A549 treated with dexamethasone at 1 μM for 4 hours (cell line): ENCODE measurements at places on chromosomes 7 and 10. TPM values are rescaled to one million over a fixed set of nuclear protein-coding genes. Genes with fewer than 3 reads are reported as not detected.

The LIPK gene
- total RNA-seq = not detected in 5 replicates

The FUOM gene
- total RNA-seq = 11.3 to 14.6 TPM (median 13.2 TPM) in 5 replicates

The TRPV6 gene
- not detected in 5 replicates for total RNA-seq

The ENTPD7 gene
- 7.4 to 12.0 TPM (median 10.6 TPM) in 5 replicates for total RNA-seq

The NEUROG3 gene
- not detected in 5 replicates for total RNA-seq

The ITPRIP gene
- 49.0 to 73.5 TPM (median 70.3 TPM) in 5 replicates for total RNA-seq

The DYNC1I1 gene
- total RNA-seq = 0.11 to 0.25 TPM (median 0.13 TPM) in 5 replicates

The FAM131B gene
- 0.25 to 0.38 TPM (median 0.34 TPM) in 5 replicates for total RNA-seq

The NPSR1 gene
- not detected in 5 replicates for total RNA-seq

The RTKN2 gene
- 0.69 to 1.0 TPM (median 0.87 TPM) in 5 replicates for total RNA-seq

The SDK1 gene
- 0.50 to 0.98 TPM (median 0.68 TPM) in 5 replicates for total RNA-seq
